Activated gamma-delta T cell (primary cell): ENCODE measurements at places on chromosomes 3 and 15.

DNA sequence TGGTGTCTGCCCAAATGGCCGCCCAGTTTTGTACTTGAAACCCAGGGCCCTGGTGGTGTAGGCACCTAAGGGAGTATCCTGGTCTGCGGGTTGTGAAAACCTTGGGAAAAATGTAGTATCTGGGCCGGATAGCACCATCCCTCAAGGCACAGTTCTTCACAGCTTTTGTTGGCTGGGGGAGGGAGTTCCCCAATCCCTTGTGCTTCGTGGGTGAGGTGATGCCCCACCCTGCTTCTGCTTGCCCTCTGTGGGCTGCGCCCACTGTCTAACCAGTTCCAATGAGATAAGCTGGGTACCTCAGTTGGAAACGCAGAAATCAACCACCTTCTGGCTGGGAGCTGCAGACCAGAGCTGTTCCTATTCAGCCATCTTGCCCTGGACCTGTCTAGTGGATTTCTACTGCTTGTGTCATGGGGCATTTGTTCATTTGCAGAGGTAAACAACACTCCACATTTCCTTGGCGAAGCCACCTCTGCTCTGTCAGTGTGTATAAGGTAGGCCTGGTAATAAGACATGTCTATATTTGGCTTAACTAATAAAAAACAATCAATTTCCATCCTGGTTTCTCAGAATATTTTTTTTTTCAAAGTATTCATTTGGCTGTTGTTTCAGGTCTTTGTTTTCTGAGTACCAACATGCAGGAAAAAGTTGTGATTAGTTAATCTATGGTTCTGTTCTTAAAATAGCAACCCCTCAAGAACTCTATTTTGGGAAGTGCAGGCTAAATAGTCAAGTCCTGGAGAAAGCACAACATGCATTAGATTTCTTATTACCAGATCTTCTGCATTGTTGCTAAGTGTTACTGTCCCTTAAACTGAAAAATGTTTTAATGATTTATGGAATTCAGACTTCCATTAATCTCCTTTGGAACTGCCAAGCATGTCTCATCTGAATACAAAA, 304.3 kb downstream of the ZIC1 start:
- no peak for DNase-seq

- no peak for DNase-seq
Measured at GRCh38 chr15:92228830-92229229, 164.9 kb upstream of the ST8SIA2 start.

DNA sequence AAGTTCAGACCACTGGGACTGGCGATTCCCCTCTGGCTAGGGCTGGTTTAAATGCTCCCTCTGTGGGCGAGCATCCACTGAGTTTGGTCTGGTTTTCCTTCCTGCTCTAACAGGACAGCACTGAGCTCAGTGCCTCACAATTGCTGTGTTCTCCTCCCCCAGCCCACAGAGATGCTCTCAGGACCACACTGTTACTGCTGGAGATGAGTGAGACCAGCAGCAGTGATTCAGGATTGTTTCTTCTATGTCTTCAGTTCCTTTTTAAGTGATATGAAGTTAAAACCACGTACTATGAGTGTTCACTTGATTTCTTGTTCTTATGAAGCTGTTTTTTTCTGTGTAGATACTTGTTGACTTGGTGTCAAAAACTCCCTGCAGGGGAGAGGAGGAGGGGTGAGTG, 180.4 kb upstream of the COL8A1 start:
- no peak for DNase-seq

DNA sequence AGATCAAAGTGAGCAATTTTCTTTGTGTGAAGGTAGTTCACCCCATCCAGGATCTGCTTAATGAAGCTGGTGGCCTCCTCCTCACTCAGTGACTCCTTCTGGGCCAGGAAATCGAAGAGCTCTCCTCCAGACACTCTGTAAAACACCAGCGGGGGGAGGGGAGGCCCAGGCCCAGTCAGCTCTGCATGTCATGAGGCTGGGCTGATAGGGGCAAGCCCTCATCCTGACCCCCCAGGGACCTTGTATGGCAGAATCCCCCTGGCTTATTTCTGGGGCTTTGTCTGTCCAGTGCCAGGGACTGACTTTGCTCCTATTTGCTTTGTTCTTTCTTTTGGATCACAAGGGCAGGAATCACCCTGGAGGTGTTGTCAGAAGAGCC, 74.9 kb downstream of the DAPK2 start:
- no peak for DNase-seq

DNA sequence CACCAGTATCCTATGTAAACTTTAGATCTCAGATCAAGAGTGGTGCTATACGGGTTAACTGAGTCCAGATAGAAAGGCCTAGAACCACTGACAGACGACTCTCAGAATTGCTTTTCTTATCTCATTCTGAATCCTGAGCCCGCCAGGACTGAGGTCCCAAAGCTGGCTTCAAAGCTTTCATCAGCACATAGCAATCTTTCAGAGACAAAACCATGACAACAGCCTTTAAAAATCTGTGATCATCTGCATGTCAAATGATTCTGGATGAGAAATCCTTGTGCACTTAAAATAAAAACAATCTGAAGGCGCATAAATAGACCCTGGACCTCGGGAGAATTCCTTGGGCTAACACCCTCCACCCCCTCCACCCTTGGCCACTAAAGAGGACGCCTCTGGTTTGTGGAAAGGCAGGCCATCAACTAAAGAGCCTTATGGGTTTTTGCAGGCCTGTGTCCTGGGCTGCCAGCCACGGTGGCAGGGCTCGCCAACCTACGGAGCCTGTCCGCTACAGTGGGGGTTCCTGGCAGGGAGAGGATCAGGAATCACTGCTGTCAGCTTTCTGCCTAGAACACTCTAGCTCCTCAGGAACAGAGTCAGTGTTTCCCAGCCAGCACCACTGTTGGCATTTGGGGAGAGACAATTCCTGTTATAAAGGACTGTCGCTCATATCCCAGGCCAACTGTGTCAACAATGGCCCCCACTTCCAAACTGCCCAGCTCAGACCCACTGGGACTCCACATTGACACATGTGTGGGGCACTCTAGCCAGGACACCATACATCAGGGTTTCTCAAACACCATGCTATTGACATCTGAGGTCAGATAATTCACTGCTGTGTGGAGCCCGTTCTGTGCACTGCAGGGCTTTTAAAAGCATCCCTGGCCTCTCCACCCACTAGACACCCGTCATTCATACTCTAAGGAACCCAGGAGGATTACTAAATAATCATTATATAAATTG, 20.2 kb downstream of the TLE3 start:
- DNase-seq: no peak

DNA sequence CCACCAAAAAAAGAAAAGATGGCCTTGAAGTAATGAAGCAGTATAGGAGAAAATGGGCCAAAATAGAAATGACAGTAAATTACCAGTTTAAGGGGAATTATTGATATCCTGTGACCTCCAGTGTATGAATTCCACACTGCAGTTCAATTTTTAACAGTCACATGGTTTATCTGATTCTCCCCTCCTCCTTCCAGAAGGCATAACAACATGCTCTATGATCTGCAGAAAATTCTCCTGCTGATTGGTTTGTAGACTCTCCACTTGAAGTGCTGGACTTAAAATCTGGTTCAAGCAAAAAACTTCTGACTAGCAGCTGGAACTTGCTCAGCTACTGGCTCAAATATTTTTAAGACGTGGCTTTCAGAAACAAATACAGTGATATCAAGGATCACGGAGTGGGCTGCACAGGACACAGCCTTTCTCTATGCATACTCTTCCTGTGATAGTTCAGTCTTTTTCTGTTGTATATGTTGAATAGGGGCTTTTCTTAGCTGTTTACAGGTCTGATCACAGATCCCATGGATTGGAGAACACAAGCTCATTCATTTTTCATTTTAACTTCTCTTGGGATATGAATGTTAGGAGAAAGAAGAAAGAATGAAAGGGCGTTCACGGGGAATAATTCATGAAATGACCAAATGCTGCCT, 211.5 kb downstream of the LSAMP start:
- DNase-seq: no peak

DNA sequence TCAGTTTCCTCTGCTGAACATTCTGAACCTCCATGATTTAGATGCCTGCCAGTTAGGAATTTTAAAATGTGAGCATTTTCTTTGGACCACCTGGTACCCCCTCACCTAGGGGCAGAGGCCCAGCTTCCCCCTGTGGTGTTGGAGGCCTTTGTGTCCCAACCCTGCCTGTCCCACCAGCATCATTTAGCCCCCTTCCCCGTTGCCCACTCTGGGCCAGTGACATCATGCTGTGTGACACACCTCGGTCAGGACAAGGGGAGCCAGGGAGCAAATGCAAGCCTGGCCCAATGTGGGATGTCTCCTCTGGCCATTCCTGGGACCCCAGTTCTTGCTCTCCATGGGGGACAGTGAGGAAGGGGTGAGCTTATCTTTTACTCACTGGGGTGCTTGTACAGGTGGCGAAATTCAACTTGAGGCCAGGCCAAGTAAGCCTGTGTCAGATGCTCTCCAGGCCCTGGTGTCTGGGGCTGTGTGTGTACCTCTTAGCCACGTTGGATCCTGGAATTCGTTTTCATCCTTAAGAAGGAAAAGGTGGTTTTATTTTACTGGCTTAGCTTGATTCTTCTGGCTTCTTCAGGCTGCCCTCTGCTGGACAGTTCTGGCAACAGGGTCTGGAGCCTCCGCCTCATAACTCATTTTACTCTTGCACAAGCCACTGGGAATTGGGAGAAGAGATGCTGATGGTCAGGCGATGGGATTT, 49.7 kb upstream of the MYZAP start:
- DNase-seq: no peak

GRCh38 chr3:134929976-134930375, 134.9 kb downstream of the EPHB1 start:
- DNase-seq: no peak

- no peak for DNase-seq
Measured at GRCh38 chr3:183100376-183100775, 1.1 kb upstream of the MCCC1 start.

- no peak for DNase-seq
Measured at GRCh38 chr3:30189900-30190299, 416.5 kb upstream of the TGFBR2 start.

GRCh38 chr3:122975924-122976293, 51.7 kb downstream of the SEMA5B start:
- DNase-seq: no peak

GRCh38 chr3:176714034-176714433, 483.2 kb downstream of the TBL1XR1 start:
- no peak for DNase-seq

- DNase-seq: no peak
Measured at GRCh38 chr3:39423436-39423970, 17.0 kb downstream of the RPSA start.

DNA sequence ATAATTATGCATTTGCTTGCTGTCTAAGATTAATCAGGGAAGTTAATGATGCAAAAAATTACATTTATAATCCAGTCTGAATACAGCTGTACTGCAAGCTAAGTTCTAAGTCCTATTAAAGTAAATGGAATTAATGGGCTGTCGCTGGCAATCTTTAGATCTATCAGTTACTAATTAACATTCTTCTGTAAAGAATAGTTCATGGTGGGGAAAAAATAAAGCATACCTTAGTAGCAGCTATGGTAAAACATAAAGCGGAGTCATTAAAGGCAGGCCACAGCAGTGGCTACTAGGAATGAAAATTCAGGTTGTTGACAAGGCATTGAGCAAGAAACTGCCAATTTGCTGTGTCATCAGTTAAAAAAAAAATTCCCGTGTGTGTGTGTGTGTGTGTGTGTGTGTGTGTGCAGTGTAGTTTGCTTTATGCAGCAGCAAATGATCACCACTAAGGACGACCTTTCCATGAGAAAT, 129.8 kb downstream of the ZNF385D start:
- DNase-seq: no peak

GRCh38 chr3:160564258-160564911, 986 bp downstream of the KPNA4 start:
- DNase-seq: no peak

GRCh38 chr15:48695088-48695826, 49.7 kb upstream of the FBN1 start:
- no peak for DNase-seq

DNA sequence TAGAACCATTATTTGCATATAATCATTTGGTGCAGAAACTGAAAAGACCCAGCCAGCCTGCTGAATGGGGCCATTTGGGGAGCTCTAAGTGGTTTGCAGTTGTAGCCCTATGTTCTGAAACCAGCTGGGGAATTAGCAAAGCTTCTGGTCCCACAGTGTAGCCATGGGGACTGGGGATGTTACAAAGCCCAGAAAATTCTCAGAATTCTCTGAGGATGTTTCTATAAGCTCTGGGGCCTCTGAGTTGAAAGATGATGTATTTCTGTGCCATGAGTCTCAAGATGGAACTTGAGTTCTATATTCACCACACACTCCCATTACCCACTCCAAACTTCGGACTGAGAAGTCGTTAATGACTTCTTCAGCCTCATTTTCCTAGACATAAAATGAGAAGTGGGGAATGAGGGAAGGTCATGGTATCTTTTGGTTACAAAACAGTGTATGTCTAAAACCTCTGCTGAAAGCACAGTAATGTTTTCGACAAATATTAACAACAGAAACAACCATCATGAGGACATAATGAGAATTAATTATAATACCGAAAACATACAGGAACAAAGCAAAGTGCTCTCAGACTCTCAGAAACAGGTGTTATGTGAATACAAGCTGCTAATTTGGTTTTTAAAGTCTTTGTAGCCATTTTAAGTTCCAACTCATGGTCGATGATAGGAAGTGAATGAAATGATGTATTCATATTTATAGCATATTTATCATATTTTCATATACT, 89.4 kb downstream of the RFTN1 start:
- DNase-seq: no peak

DNA sequence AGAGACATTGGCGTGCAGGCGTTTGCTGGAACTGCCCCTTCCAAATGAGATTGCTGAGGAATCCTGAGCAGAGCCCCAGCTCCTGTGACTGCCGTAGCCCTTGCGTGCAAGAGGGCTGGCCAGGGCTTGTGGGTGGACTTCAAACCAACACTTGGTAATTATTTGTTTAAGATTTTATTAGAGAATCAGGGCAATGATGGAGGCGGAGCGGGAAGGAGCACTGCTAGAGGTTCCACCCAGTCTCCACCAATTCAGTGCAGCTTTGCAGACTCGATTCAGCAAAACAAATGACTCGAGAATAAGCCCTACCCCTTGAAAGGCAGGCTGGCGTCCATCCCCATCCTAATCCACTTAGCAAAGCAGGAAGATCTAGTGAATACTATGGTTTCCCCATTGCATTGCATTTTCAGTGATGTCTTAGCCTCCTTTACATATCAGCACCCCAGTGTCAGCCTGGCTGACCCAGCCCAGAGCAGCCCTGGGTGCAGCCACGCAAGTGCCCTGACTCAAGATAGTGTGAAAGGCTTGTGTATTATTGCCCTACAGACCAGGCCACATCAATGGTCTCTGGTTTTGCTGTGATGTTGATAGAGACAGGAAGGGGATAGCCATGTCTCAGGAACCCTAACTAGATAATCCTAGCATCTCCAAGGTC, 26.0 kb downstream of the GLDN start:
- no peak for DNase-seq

GRCh38 chr3:141261472-141262307, 30.1 kb downstream of the PXYLP1 start:
- DNase-seq: no peak

DNA sequence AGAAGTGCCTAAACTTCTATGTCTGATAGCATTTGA, at the start of gene TP63:
TSS of gene TP63 (plus strand) at position 17 of the 36 bp plus-strand sequence. CDS start 127 bp downstream, outside the sequence.
- DNase-seq: no peak

GRCh38 chr15:90087454-90088154, 14.7 kb downstream of the IDH2 start:
- DNase-seq: no peak

GRCh38 chr15:93088981-93089726, at the start of gene RGMA:
TSS of gene RGMA (minus strand) at chr15:93089211. CDS start at chr15:93088932, 279 bp downstream.
- no peak for DNase-seq

- DNase-seq: no peak
Measured at GRCh38 chr3:13019243-13020095, 53.8 kb downstream of the IQSEC1 start.
